ENCODE measurements at places on chromosomes 2 and 18.
A peak's percentile ranks its signal among the peaks of the same experiment; 100 is the strongest.

DNA sequence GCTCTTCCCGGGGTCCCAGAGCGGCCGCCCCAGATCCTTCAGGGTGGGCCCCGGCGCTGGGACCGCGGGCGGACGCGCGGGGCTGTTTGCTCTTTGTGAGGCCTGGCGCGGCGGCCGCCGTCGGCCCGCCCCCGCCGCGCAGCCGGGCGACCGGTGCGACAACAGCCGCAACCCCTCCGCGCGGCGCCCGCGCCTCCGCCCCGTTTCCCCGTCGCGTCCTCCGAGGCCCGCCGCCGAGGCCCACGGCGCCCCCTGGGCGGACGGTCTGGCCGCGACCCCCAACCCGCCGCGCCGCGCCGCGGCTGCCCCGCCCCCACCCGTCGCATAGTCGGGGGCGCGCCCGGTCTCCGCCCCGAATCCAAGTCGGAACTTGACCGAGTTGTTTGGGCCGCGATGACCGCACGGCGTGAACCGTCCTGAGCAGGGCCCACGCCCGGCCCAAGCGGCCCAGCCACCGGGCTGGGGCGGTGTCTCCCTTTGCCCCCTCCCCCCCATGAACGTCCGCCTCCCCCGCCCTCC, 448 bp downstream of the YPEL5 start:
- DNase-seq, result peak; percentile 29
- H3K4me3 ChIP-seq, result peak overlapping the region; percentile 86
- H3K36me3 ChIP-seq, result peaks cover 2% of the 10 kb centered on the region
- no peak overlapping the region for H3K27ac ChIP-seq
- peaks cover 13% of the 10 kb centered on the region for H3K27me3 ChIP-seq
- H3K4me1 ChIP-seq, result peaks cover 47% of the 10 kb centered on the region

GRCh38 chr2:228602288-228602687, 420.8 kb upstream of the SPHKAP start:
- no peak overlapping the region for H3K27ac ChIP-seq
- H3K4me1 ChIP-seq, result 0 out of 2 replicates have a peak, but pooled peaks cover 3% of the 10 kb centered on the region

GRCh38 chr2:197369228-197369932, 58.8 kb upstream of the ANKRD44 start:
- no peak for DNase-seq
- H3K27ac ChIP-seq, result no peak overlapping the region
- no peaks in the 10 kb centered on the region for H3K36me3 ChIP-seq
- no peaks in the 10 kb centered on the region for H3K4me1 ChIP-seq
- H3K4me3 ChIP-seq, result no peak overlapping the region

- peaks cover 54% of the 10 kb centered on the region for H3K36me3 ChIP-seq
- no peak overlapping the region for H3K4me3 ChIP-seq
- H3K27ac ChIP-seq, result peak overlapping the region; percentile 63
- H3K4me1 ChIP-seq, result no peaks in the 10 kb centered on the region
- no peaks in the 10 kb centered on the region for H3K27me3 ChIP-seq
Measured at GRCh38 chr18:12008181-12008767, 27.0 kb downstream of the IMPA2 start.

DNA sequence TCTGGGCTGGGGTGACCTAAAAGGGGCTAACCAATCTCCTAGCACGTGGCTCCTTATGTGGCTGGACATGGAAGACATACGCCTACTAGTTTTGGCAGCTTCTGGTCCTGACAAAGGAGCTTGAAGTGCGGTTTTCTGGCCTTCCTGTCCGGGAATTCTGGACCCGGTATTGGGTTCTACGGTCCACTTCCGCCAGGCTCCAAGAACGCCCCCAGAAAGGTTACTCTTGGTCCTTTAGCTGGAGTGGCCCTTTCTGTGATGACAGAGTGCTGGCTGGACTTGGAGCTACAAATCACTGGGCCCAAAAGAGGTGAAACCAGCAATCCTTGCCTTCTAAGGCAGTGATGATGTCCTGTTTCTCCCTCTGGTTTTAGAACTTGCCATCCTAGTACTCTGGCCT, 164.2 kb upstream of the EPAS1 start:
- H3K27ac ChIP-seq, result no peak overlapping the region
- peaks cover 11% of the 10 kb centered on the region for H3K4me1 ChIP-seq
- no peaks in the 10 kb centered on the region for H3K27me3 ChIP-seq
- H3K4me3 ChIP-seq, result no peak overlapping the region

- DNase-seq, result no peak
- H3K4me1 ChIP-seq, result no peaks in the 10 kb centered on the region
- H3K27ac ChIP-seq, result no peak overlapping the region
- no peaks in the 10 kb centered on the region for H3K27me3 ChIP-seq
- no peak overlapping the region for H3K4me3 ChIP-seq
- no peaks in the 10 kb centered on the region for H3K36me3 ChIP-seq
Measured at GRCh38 chr2:109046925-109047508, 58.0 kb upstream of the EDAR start.

DNA sequence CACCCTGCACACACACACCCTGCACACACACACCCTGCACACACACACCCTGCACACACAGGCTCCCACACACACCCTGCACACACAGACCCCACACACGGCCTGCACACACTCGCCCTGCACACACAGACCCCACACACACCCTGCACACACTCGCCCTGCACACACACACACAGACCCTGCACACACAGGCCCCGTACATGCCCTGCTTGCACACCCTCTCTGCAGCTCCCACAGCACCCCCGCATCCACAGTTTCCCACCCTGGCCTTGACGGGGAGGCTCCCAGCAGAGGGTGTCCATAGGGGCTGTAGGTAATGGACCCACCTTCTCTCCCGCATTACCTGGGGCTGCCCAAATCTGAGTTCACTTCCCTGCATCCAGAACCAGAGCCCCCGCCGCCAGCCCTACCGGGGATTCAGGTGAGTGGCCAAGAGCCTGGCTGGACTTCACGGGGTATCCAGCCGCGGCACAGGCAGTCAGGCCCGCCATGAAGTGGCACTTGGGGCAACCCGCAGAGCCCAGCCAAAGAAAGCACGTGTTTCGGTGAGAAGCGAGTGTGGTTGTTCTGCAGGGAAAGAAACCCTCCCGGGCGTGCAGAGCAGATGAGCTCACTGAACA, 88.6 kb upstream of the GPC1 start:
- H3K36me3 ChIP-seq, result no peaks in the 10 kb centered on the region
- H3K4me3 ChIP-seq, result no peak overlapping the region
- no peaks in the 10 kb centered on the region for H3K27me3 ChIP-seq
- H3K4me1 ChIP-seq, result no peaks in the 10 kb centered on the region
- no peak for DNase-seq
- H3K27ac ChIP-seq, result no peak overlapping the region

GRCh38 chr2:2657121-2657962, 326.3 kb upstream of the MYT1L start:
- H3K36me3 ChIP-seq, result peaks cover 19% of the 10 kb centered on the region
- no peak overlapping the region for H3K27ac ChIP-seq
- peaks cover 5% of the 10 kb centered on the region for H3K4me1 ChIP-seq

DNA sequence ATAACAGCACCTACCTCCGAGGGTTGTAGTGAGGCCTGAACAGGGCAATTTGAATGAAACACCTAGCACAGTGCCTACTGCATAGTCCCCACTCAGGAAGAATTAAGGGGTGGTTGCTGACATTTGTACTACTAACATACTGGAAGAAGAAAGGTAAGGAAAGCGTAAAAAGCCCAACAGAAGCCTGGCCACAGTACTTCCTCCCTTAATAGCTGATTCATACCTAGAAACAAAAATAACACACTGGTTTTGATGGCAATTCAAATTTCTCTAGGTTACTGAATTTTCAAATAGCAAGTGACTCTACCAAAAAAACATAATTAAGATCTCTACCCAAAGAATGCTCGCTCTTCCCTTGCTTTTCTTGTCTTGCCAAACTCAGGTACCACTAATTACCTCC, 16.2 kb downstream of the SUCLG1 start:
- H3K4me3 ChIP-seq, result no peak overlapping the region
- H3K27me3 ChIP-seq, result no peaks in the 10 kb centered on the region
- H3K4me1 ChIP-seq, result no peaks in the 10 kb centered on the region
- H3K27ac ChIP-seq, result no peak overlapping the region

DNA sequence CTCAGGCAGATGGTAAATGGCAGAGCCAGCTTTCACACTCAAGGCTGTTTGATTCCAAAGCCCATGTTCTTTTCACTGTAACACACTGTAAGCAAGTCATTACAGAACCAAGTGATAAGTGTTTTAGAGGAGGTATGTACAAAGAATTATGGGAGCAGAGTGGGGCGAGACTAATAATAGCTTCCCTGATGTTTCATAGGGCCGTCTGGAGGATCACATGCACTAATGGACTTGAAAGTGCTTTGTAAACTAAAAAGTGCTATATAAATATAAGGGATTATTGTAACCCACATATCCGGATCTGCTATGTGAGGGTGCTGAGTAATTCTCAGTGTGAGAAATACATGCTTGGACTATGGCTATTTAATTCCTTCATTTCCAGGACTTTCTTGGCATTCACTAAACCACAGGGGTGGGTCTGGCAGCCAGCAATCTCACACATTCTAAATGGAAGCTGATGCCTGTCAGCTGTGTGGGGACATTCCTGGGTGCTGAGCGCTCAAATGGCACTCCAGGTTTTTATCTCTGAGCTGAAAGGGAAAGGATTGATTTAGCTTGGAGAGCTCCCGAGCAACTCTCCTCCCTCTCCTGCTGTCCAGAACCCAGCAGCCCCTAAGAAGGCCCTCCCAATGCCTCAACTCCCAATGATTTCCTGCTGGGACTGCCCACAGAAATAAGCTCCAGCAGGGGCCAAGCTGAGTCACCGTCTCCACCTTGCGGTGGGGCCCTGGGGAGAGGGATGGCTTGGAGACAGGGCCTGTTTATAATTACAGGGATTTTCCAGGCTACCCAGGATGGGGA, 222.8 kb downstream of the SOX11 start:
- DNase-seq, result no peak
- H3K27ac ChIP-seq, result no peak overlapping the region
- H3K27me3 ChIP-seq, result peaks cover 88% of the 10 kb centered on the region
- H3K36me3 ChIP-seq, result peaks cover 58% of the 10 kb centered on the region
- peaks cover 12% of the 10 kb centered on the region for H3K4me1 ChIP-seq

- no peak for DNase-seq
- H3K27ac ChIP-seq, result no peak overlapping the region
- H3K4me3 ChIP-seq, result no peak overlapping the region
Measured at GRCh38 chr18:31057051-31057450, 14.5 kb upstream of the DSC3 start.

DNA sequence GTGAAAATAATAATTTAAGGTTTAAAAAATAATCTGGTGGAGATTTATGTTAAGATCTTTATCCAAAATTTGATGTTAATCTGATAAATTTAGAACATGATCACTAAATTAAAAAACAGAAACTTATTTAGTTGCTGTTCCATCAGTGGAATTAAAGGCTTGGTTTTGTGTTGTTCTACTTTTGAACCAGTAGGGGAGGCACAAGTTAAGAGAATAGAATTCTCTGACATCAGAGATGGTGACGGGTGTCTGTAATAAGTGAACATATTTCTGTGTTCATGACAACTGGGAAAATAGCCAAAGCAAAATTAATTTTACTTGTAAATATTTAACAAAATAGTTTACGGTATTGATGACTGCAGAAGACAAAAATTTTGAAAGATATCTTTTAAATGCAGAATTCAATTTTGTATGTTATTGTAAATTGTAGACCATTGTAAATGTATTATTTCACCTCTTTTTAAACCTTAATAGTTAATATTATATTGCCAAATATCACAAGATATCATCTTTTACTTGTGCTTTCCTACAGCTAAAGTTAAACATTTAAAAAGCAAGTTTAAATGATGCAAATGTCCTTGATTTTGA, 106.0 kb downstream of the UBR3 start:
- no peaks in the 10 kb centered on the region for H3K27me3 ChIP-seq
- no peaks in the 10 kb centered on the region for H3K4me1 ChIP-seq
- no peak overlapping the region for H3K4me3 ChIP-seq
- H3K27ac ChIP-seq, result no peak overlapping the region
- H3K36me3 ChIP-seq, result peaks cover 10% of the 10 kb centered on the region
- no peak for DNase-seq

- H3K4me1 ChIP-seq, result peaks cover 23% of the 10 kb centered on the region
- no peak overlapping the region for H3K27ac ChIP-seq
- H3K4me3 ChIP-seq, result no peak overlapping the region
Measured at GRCh38 chr18:63161761-63162195, 157.8 kb downstream of the BCL2 start.

DNA sequence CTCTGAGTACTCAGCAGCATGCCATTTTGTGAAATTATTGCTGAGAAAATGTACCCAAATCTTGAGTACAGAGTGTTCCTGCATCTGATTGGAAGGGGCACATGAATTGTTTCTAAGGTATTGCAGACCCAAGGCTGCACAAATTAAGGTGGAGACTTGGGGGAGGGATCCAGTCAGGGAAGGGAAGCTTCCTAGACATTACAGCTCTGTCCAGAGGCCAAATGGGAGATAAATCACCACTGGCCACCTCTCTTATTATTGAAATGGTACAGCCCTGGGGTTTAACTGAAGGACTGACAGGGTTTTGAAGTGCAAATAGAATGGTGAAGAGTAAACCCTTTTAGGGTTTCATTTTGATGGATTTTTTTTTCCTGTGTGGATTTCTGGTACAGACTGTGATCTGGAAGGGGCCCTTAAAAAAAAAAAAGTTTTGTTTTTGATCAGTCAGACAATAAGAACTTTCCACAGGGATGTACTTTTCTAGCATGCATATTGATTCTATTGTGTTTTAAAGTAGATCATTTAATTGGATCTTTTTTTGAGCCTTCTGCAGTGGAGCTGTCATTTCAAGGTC, 119.4 kb downstream of the GREB1L start:
- no peak for DNase-seq
- no peaks in the 10 kb centered on the region for H3K36me3 ChIP-seq
- H3K27ac ChIP-seq, result no peak overlapping the region

DNA sequence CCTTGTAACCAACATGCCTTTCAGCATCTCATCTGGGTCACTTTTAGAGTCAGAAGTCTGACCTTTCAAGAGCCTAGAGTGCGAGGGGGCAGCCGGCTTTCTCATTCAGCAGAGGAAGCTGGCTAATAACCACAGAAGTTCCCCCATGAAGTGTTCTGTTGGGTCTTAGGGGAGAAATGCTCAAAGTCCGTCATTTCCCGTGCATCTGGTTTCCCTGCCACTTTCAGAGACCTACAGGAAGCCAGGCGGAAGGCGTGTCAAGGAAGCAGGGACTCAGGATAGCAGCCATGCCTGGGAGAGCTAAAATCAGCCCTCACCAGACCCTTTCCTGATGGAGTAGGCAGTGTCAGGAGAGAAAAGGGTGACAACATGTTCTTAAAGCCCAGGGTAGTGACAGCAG, 301.8 kb upstream of the ID2 start:
- H3K27ac ChIP-seq, result no peak overlapping the region
- H3K27me3 ChIP-seq, result no peaks in the 10 kb centered on the region
- no peak overlapping the region for H3K4me3 ChIP-seq
- H3K4me1 ChIP-seq, result peaks cover 17% of the 10 kb centered on the region
- DNase-seq, result no peak

- no peak overlapping the region for H3K27ac ChIP-seq
- H3K27me3 ChIP-seq, result no peaks in the 10 kb centered on the region
- H3K36me3 ChIP-seq, result peaks cover 38% of the 10 kb centered on the region
- no peaks in the 10 kb centered on the region for H3K4me1 ChIP-seq
- DNase-seq, result peak; percentile 81
Measured at GRCh38 chr2:102806250-102806837, 44.5 kb downstream of the TMEM182 start.

DNA sequence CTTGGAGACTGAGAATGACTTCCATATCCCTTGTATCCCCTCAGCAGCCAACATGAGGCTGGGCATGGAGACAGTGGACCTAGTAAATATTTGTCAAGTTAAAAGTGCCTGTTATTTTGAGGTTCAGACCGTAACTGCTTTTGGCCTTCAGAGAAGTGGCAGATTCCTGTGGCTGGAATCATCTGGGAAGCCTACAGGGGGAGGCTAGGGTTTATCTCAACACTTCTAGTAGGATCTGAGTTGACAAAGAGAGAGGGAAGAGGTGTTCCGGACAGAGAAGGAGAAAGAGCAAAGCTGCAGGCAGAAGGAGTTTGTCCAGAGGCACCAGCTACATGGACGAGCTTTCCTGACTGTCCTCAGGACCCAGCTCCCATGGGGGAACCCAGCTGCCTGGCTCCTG, 27.0 kb downstream of the SLC14A2 start:
- no peaks in the 10 kb centered on the region for H3K27me3 ChIP-seq
- H3K4me1 ChIP-seq, result no peaks in the 10 kb centered on the region
- no peak overlapping the region for H3K27ac ChIP-seq
- no peak for DNase-seq
- H3K4me3 ChIP-seq, result no peak overlapping the region

Measured in WTC11 (cell line).